ENCODE measurements at places on chromosomes 6 and 20.

DNA sequence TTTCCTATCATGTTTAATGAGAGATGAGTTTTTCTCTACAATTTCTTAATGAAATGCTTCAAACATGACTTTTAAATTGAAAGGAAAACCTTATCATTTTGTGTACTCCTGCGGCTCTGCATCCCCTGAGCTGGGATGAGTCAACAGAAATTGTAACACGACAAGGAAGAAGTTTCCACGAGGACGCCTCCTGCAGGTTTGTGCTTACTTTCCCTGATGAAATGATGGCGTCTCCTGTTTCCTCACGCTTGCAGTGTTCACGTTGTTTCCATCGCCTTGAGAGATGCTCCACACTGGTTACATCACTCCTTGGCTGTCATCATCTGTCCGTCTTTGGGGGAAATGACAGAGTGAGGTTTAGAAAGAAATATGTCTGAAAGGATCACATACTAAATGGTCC lies 233.7 kb upstream of the ZFP64 start:
- DNase-seq: peak; percentile 16

DNA sequence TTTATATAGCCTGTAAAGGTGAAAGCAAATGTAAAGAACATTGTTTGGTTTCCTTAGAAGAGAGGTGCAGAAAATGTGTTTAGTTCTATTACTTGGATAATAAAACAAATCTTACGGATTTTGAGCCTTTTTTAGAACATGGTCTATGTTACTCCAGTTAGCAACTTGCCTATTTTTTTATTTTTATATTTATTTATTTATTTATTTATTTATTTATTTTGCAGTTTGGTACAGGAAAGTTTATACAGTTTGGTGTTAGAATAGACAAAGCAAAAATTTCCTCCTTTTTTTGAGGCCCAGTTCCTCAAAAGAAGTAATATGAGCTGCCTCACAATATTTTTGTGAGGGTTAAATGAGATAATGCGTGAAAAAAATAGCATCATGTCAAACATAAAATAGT lies 41.6 kb upstream of the EEF1E1 start:
- DNase-seq: no peak

- no peak for DNase-seq
Observed at GRCh38 chr20:48532028-48532427, 295.8 kb downstream of the PREX1 start.

DNA sequence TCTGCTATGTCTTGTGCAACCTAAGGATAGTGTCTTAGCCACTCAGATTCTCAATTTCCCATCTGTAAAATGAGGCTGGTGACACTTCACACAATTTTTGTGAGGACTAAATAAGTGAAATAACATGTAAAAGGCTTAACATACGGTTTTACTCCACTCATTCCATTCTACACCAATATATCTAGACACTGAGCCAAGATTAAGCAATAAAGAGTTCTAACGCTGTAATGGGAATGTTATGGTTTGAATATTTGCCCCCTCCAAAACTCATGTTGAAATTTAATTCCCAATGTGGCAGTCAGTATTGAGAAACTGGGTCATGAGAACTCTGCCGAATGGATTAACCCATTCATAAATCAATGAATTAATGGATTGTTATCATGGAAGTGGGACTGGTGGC lies 301.0 kb downstream of the HACE1 start:
- no peak for DNase-seq

GRCh38 chr20:19099596-19100545 lies 112.6 kb upstream of the SLC24A3 start:
- no peak for DNase-seq

- no peak for DNase-seq
Observed at GRCh38 chr20:36498386-36499179, 42.7 kb upstream of the MYL9 start.

- DNase-seq: no peak
Observed at GRCh38 chr20:8428988-8429387, 296.9 kb downstream of the PLCB1 start.

- no peak for DNase-seq
Observed at GRCh38 chr20:14996883-14997672, 659.7 kb upstream of the FLRT3 start.

- DNase-seq: no peak
Observed at GRCh38 chr6:17473554-17473953, 80.2 kb downstream of the CAP2 start.

DNA sequence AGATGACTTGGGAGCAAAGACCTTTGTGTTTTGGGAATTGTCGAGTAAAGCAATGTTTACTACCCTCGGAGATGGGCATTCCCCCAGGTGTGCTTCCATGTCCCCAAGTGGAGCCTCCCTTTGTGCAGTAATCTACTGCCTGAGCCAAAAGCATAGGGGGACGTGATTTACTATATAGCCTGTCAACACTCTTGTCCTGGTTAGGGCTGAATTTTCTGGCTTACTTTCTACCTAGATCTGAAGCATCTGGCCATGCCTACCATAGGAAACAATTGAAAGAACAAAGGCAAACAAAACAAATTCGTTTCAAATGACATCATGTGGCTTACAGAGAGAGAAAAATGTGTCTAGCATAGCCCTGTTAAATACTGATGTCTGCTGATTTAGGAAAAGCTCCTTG lies 350.6 kb downstream of the SAMD5 start:
- no peak for DNase-seq

- DNase-seq: no peak
Observed at GRCh38 chr6:9537381-9537780, 877.5 kb downstream of the TFAP2A start.

- DNase-seq: peak; percentile 53
Observed at GRCh38 chr6:2433711-2434110, 188.3 kb upstream of the GMDS start.

GRCh38 chr6:165636402-165637048 lies 26.5 kb downstream of the PDE10A start:
- DNase-seq: no peak
